ENCODE measurements at places on chromosomes 11 and 22.

DNA sequence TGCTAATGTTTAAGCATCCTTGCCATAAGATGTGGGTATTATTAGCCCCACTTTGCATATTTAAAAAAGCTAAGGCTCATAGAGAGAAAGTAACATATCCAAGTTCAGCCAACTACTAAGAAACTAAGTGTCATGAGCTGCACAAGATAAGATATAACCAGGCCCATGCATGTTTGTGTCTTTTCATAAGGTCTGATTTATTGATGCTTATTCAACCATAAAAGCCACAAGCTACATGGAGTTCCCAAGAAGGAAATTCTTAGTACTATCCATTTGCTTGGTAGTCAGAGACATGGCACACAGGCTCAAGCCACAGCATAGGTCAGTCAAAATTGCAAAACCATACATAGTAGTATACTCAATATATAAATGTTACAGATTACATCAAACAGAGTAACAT, 488.5 kb downstream of the SOX6 start:
- DNase-seq = no peak

GRCh38 chr11:353179-353873, 16.0 kb upstream of the B4GALNT4 start:
- DNase-seq = no peak

DNA sequence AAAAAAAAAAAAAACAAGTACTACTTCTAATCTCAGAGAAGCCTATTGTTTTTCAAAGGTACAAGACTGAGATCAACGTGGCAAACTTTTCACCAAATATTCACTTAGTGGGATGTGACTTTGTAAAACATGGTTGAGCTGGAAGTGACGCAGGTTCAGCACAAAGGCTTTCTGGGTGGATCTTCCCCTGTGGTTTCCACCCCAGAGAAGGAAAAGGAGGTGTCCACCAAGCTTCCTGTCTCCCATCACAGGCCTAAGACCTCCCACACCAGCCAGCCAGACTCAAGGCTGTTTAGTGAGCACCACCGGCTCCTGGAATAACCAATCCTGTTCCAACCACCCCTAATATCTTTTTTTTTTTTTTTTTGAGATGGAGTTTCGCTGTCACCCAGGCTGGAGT, 5.7 kb downstream of the TMEM184B start:
- no peak for DNase-seq

GRCh38 chr11:65589444-65590239, 6.0 kb downstream of the KCNK7 start:
- no peak for DNase-seq

DNA sequence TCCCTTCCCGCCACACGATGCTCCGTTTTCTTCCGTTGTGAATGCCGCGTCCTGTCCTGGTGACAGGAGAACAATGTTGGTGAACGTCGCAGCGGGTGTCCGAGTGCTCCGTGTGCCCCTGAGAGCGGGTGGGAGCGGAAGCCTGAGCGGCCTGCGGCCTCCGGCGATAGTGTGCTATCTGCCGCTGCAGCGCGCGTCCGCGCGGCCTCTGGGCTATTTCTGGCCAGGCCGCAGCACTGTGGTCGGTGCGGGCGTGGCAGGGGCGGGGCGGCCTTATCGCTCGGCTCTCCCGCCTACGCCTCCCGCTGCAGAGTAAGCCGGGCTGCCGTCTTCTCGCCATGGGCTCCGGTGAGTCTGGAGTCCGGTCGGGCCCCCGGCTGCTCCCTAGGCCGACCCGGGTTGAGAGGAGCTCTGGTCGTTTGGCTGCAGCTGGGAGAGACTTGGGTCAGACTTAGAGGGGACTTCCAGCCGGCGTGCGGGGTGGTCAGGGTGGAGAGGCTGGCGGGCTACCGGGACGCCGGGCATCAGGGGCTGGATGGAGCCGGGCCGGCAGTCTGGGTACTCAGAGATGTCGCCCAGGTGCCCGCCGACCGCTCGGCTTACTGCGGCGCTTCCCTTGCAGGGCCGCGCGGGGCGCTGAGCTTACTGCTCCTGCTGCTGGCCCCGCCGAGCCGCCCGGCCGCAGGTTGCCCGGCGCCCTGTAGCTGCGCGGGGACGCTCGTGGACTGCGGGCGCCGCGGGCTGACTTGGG, at the start of gene GP1BB:
Gene GP1BB, plus strand, starts transcription at position 308 of the 751 bp plus-strand sequence. Its CDS starts 31 bp downstream, at position 339.
- no peak for DNase-seq
